Natural killer cell (primary cell): ENCODE measurements at places on chromosomes 16 and 17. TPM values are rescaled to one million over a fixed set of nuclear protein-coding genes. Genes with fewer than 3 reads are reported as not detected.

DNA sequence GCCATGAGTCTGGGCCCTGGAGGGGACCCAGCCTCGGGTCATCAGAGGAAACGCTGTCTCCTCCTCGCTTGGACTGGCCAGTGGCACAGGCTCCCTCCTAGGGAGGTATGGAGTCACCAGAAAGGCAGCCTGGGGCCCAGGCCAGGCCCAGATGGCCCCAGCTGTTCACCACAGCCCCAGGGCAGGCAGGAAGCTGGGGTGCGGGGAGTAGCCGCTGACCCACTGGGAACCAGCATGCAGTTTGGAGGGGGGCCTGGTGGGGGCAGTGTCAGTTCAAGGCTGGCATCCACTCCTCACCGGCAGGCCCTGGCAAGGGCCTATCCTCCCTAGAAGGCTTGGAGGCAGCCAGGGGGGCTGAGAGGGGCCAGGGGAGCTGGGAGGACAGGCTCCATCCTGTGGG lies 48.8 kb downstream of the SDK2 start:
- peaks cover 15% of the 10 kb centered on the region for H3K27me3 ChIP-seq
- no peak overlapping the region for H3K27ac ChIP-seq
- H3K4me1 ChIP-seq: peaks cover 54% of the 10 kb centered on the region
- peak; percentile 34 for DNase-seq
- no peaks in the 10 kb centered on the region for H3K36me3 ChIP-seq

TRIM72 gene
- total RNA-seq: not detected

HBA1 gene
- not detected for total RNA-seq

GRCh38 chr16:69089091-69089910 lies 16.2 kb upstream of the HAS3 start:
- H3K36me3 ChIP-seq: no peaks in the 10 kb centered on the region

GRCh38 chr16:81817296-81817695 lies 38.2 kb downstream of the PLCG2 start:
- no peaks in the 10 kb centered on the region for H3K36me3 ChIP-seq
- H3K27me3 ChIP-seq: no peaks in the 10 kb centered on the region

CTF1 gene
- 0.47 TPM for total RNA-seq

- DNase-seq: no peak
- H3K4me3 ChIP-seq: no peak overlapping the region
- no peak overlapping the region for H3K27ac ChIP-seq
- H3K36me3 ChIP-seq: no peaks in the 10 kb centered on the region
- H3K27me3 ChIP-seq: no peaks in the 10 kb centered on the region
- H3K4me1 ChIP-seq: no peaks in the 10 kb centered on the region
Measured at GRCh38 chr17:14091367-14091766, 22.1 kb downstream of the COX10 start.

- no peaks in the 10 kb centered on the region for H3K36me3 ChIP-seq
- H3K27me3 ChIP-seq: no peaks in the 10 kb centered on the region
- H3K4me1 ChIP-seq: no peaks in the 10 kb centered on the region
- no peak overlapping the region for H3K4me3 ChIP-seq
- DNase-seq: no peak
Measured at GRCh38 chr16:71384073-71384724, 25.7 kb downstream of the CALB2 start.

GRCh38 chr16:10647264-10647720 lies 47.4 kb downstream of the TEKT5 start:
- no peaks in the 10 kb centered on the region for H3K4me1 ChIP-seq
- H3K4me3 ChIP-seq: no peak overlapping the region
- H3K27me3 ChIP-seq: no peaks in the 10 kb centered on the region
- no peak for DNase-seq
- H3K36me3 ChIP-seq: no peaks in the 10 kb centered on the region

KRT20 gene
- total RNA-seq: not detected

- peak overlapping the region; percentile 72 for H3K27ac ChIP-seq
- peaks cover 77% of the 10 kb centered on the region for H3K4me1 ChIP-seq
- DNase-seq: no peak
- peaks cover 51% of the 10 kb centered on the region for H3K36me3 ChIP-seq
- H3K4me3 ChIP-seq: peak overlapping the region; percentile 71
Measured at GRCh38 chr17:78132084-78132676, 1.6 kb downstream of the TMC8 start.

DNA sequence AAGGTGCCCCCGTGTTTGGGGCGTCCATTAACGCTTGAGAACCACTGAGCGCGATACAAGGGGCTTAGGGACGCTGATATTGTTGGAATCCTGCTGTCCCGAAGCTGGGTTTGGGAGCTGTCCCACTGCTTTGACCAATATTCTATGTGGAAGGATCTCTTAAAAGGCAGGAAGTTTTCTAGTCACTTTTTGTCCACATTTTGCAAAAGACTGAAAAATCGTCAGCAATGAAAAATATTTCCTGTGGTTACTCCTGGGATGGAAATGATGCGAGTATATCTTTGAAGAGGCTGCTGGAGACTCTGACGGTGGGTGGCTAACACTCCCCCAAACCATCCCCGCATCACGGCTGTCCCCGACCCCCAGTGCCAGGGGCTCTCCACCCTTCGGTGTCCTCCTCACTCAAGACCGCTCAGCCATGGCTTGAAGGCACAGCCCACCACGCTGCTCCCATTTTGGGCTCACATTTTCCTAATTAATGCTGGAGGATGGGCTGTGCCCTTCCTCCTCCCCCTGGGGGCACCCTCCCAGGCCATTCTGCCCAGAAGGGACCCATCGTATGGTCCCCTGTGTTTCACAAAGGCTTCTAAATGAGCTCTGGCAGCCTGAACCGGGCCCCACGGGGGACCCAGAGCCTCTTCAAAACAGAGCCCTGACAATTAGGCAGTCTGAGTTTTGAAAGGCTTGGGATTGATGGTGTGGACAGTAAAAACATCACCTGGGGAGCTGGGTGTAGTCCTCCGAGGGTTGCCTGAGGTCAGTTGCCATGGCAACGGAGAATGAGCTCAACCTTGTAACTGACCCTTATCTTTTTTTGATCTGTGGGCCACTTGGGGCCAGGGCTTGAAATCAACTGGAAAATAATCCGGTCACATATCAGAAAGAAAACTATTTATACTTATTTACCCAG lies 158.6 kb downstream of the C16orf78 start:
- H3K27ac ChIP-seq: no peak overlapping the region
- no peak overlapping the region for H3K4me3 ChIP-seq
- peaks cover 6% of the 10 kb centered on the region for H3K4me1 ChIP-seq
- no peak for DNase-seq
- H3K27me3 ChIP-seq: no peaks in the 10 kb centered on the region
- H3K36me3 ChIP-seq: no peaks in the 10 kb centered on the region

GRCh38 chr16:19559242-19559910 lies 3.9 kb downstream of the VPS35L start:
- H3K4me1 ChIP-seq: peaks cover 14% of the 10 kb centered on the region
- H3K27me3 ChIP-seq: no peaks in the 10 kb centered on the region
- H3K4me3 ChIP-seq: no peak overlapping the region

FBXW10 gene
- not detected for total RNA-seq

GRCh38 chr17:42270170-42270535 lies 6.0 kb downstream of the STAT5B start:
- no peak overlapping the region for H3K27ac ChIP-seq
- H3K36me3 ChIP-seq: no peaks in the 10 kb centered on the region
- no peak for DNase-seq
- H3K4me1 ChIP-seq: peaks cover 8% of the 10 kb centered on the region
- H3K4me3 ChIP-seq: no peak overlapping the region

DNA sequence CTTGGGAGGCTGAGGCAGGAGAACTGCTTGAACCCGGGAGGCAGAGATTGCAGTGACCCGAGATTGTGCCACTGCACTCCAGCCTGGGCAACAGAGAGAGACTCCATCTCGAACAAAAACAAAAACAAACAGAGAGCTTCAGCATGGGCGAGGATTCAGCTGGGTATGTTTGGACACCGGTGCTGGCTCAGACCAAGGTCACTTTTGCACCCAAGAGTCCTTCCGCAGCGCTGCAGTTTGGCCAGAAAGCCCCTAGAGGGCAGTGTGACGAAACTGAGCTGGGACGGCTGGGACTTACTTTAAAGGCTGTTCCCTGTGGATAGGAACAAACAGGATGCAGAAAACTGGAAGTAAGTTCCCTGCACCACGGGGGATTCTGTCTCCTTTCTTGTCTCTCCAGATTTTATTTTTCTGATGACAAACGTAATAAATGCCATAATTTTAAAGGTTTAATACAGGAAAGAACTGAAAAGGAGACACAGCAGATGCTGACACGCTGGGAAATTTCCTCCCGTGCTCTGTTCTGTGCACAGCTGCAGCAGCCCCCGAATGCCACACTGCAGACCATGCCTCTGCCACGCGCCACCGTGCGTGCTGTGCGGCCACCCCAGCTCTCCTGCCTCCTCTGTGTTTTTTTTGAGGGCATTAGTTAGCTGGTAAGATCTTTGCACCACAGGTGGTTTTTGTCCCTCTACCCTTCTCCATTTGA lies 25.2 kb upstream of the USP36 start:
- no peaks in the 10 kb centered on the region for H3K27me3 ChIP-seq
- peaks cover 2% of the 10 kb centered on the region for H3K4me1 ChIP-seq
- DNase-seq: peak; percentile 78
- no peak overlapping the region for H3K27ac ChIP-seq
- no peak overlapping the region for H3K4me3 ChIP-seq

- no peaks in the 10 kb centered on the region for H3K27me3 ChIP-seq
Measured at GRCh38 chr17:44872131-44872768, 24.6 kb downstream of the HIGD1B start.

HBA2 gene
- 3.2 TPM for total RNA-seq

E2F4 gene
- total RNA-seq: 74.5 TPM
